Activated CD4-positive, alpha-beta memory T cell treated with anti-CD3 and anti-CD28 coated beads, Interleukin-2, amount 10 ng/mL, durations not matched to agents 7 days and 5 days (primary cell): ENCODE measurements at places on chromosomes 4 and X.
A peak's percentile ranks its signal among the peaks of the same experiment; 100 is the strongest.

GRCh38 chr4:172601195-172601594 is 567.4 kb upstream of the GALNT7 start:
- no peak for DNase-seq

- DNase-seq: no peak
Measured at GRCh38 chr4:95071851-95072250, 314.1 kb downstream of the BMPR1B start.

- DNase-seq: no peak
Measured at GRCh38 chrX:13432414-13433297, 112.8 kb upstream of the ATXN3L start.

- no peak for DNase-seq
Measured at GRCh38 chrX:17798921-17799320, 61.6 kb downstream of the SCML1 start.

DNA sequence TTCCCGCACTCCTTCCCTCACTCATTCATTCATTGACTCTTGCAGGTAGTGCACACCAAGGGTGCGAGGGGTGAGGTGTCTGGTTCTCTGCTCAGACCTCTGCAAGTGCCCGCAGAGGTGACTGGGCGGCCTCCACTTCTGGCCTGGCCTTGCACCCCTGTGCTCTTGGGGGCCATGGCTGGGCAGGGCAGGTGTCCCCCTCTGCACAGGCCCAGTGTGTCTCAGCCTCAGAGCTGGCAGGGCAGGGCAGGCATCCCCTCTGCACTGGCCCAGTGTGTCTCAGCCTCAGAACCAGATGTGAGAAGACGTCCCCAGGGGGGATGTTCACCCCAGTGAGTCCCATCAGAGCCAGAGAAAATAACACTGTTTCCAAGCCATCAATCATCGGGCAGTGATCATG is 16.8 kb downstream of the CPZ start:
- DNase-seq: no peak

DNA sequence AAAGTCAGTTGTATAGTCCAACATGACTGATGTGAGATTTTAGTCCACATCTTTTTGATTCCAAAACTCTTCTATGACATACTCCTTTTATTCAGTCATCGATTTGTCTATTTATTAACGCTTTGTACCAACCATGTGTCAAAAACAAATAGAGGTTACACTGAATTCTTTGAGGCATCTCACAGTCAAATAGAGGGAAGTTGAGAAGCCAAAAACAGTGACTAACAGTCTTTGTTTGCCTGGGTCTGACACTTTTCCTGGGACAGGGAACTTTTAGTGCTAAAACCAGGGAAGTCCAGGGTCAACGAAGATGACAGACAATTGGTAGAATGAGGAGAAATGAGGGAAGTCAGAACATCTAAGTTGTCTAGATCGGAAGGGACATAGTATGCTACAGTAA is 169.9 kb upstream of the HS3ST1 start:
- no peak for DNase-seq

DNA sequence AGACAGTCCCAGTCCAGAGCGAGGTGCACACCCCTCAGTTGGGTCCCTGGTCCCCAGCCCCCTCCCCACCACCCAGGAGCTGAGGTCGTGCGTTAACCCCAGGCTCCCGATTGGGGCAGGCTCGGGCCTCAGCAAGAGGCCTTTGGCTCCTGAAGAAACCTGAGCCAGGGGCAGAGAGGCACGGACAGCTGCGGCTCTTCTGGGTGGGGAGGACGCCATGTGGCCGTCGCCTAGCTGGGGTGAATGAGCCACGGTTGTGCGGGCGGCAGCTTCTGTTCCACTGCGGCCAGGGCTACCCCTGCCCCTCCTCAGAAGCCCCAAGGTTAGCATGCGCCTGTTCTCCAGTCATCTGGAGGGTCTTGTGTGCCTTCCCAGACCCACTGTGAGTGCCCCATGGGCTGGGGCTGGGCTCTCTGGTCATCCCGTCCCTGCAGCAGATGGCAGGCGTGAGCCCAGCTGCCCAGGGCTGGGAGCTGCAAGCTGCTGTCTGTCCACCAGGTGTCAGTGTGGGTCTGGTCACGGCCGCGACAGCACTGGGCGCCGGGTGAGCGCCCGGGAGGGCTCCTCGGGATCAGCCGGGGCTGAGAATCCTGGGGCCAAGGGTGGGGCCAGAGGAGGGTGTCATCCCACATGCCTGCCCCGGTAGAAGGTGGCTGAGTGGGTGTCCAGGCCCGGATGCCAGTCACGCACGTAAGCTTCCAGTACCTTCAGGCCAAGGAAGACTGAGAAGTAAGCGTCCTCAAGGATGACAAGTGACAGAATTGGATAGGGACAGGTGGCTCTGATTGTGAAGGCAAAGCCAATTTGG is 21.9 kb downstream of the ATP2B3 start:
- peak; percentile 60 for DNase-seq

DNA sequence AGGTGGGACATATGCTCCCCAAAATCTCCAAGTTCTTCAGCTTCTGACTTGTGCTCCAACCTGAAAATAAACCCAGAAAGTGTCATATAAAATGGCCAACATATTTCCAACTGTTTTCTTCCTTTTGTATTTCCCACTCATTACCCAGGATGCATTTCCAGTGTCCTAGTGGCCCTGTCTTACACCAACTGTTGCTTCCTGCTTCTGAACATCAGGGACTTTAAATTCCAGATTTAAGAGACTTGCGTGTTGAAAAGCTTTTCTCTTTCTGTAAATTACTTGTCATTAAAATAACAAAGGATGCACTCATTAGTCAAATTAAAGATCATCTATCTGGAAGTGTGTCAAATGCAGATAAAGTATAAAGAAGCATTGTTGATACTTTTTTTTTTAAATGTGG is 19.9 kb downstream of the MID1 start:
- DNase-seq: no peak

DNA sequence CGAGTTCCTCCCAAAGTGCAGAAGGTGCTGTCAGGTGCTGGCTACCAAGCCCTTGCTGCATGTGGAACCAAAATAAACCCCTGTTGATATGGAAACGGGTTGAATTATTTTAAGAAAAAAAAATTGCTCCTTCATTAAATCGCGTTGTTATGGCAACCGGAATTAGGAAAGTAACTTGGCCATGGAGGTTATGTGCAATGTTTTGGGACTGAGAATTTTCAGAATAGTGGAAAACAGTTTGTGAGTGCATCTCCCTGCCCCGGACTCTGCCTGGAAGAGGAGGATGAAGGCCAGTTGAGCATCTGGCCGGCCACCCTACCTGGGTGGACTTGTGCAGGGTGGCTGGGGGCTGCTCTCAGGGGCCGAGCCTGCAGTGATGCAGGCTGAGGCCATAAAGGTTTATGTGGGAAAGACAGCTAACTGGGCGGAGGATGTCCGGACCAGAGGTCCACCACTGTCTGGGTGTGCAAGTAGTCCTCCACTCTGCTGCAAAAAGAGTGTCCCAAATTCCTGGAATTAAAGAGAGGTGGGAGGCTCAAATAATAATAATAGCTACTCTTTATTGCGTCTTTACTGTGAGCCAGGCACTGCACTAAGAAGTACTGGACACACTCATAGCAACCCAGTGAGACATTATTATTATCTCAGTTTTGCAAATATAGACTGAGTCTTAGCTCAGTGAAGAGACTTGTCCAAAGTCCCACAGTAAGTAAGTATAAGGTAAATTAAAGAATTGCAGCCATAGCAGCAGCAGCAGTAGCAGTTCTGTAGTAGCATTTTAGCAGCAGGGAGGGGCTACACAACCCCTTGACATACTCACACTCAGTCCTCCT is 20.6 kb downstream of the RTL5 start:
- DNase-seq: no peak

DNA sequence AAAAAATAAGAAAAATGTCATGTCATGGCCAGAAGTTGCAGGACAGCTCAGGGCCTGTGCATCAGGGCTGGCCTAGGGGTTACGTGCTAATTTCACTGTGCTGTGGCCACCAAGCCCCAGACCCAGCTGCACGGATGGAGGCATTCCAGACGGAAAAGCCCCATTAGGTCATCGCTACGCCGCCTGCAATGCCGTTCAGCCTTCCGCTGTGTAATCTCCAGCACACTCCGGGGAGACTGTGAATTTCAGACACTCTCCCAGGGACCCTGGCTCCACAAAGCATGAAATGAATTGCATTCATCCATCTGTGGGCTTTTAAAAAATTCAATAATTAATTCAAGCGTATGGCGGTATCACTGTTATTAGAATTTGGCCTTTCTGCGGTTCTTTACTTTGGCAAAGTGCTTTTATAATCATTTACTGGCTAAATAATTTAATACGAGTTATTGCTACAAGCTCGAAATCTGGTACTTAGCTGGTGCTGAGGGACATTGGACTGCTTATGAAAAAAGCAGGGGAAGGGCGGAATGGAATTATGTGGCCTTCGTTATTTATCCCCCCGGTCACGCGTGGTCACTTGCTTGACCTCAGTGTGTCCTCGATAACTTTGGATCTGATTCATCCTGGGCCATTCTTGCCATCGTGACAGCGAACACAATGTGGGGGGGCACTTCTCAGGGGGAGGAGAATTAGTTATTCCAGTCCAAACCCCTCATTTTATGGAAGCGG is 9.0 kb upstream of the NSG1 start:
- DNase-seq: no peak

DNA sequence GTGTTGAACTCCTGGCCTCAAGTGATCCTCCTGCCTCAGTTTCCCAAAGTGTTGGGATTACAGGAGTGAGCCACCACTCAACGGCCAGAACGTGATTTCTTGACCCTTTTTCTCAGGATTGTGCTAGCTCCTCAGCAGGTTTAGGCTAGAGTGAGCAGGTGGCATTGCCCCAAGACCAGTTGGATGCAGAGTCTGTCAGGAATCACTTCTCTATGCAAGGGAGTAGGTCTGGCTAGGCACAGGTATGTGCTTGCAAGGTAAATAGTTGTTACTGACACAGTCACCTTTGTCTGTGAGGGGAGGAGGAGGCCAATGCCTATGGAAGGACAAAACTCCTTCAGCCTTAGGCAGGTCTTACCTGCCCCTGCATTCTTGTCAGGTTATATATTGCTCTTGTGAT is 24.2 kb downstream of the SLC25A5 start:
- no peak for DNase-seq

DNA sequence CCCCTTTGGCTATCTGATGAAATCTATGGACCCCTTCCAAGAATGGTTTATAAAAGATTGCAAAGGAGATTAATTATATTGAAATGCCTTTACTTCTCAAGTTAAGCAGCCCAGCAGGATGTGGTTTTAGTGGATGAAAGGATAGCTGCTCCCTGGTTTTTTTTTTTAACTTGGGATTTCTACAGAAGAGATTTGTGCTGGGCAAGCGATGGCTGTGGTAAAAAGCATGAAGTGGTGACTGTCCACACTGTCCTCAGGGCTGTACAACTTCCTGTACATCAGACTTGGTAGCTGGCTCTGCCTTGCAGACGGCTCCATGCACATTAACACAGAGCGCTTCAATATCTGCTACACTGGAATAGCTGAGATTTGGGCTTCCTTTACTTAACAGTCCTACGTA is 321.7 kb downstream of the DHX15 start:
- no peak for DNase-seq

DNA sequence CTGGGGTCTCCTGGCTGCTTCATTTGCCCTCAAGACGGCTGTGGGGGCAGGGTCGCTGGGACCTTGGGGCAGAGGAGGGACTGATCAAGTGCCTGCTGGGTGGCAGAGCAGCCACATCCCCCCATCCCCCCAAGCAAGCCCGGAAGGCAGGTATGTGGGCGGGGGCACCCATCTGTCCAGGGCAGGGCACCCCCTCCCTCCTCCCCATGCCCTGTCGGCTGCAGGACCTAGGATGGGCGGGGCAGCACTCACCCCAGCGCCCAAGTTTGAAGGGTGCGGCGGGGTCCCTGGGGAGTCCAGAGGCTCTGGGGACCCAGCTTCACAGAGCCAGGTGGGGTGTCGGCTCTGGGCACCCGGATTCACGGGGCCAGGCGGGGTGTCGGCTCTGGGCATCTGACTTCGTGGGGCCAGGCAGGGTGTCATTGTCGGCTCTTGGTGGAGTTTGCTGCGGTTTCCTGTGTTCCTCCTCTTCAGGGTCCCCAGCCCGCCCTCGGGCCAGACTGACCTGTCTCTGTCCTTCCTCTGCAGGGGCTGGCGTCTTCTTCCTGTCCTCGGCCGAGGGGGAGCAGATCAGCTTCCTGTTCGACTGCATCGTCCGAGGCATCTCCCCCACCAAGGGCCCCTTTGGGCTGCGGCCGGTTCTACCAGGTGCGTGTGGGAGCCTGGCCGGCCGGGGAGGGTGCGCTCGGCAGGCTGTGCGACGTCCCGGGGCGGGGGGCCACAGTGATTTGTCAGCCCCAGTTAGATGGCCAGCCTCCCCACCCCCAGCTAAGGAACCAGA is 22.1 kb downstream of the DOK7 start:
- DNase-seq: no peak

DNA sequence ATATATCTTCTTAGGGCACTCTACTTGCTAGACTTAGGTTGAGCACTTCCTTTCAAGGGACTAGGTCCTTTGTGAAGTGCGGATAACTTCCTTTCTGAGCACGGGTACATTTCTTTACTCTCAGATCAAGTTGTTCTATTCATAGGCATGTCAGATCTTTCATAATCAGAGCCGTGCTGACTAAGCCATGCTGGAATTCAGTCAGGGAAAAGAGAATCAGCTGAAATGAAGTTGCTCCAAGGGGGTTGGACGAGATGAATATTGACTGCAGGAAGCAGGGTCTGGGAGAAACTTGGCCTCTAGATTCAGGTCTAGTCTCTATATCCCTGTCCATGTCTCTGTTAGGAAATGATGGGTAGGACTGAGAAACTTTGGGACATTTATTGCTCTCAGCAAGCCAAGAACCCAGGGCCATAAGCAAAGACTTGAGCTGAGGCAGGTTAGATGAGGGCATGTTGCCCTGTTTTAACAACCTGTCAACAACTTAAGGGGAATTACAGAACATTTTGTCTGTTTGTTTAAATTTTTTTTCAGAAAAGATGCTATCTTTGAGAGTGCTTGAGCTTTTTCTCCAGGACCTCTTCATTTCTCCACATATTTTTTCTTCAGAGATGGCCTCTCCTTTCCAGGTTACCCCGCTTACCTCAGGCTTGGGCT is 28.3 kb downstream of the AREG start:
- no peak for DNase-seq

GRCh38 chr4:3684546-3684945 is 81.6 kb upstream of the ADRA2C start:
- DNase-seq: no peak

GRCh38 chrX:55695227-55696018 is 22.1 kb upstream of the RRAGB start:
- no peak for DNase-seq

DNA sequence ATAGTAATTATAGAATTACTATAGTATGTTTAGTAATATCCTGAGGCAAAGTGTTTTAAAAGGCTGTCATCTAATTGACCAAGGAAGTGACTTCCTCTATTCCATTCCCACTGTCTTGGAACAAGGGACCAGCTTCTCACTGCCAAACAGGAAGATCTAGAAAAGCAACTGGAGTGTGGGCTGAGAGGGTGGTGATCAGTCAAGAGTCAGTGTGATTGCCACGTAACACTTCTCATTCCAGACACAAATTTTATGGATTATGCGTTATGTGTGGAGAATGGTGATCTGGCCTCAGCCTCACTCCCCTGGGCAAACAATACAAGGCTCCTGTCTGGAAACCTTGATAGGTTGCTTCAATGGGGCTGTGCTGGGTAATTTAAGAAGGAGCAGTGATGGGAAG is 60.0 kb downstream of the RRAGB start:
- no peak for DNase-seq

GRCh38 chrX:30141966-30142365 is 73.4 kb upstream of the MAGEB2 start:
- no peak for DNase-seq

GRCh38 chrX:56947699-56948098 is 47.6 kb downstream of the SPIN3 start:
- no peak for DNase-seq
